LNCaP clone FGC (cell line): ENCODE measurements at places on chromosomes 6 and 20.

- no peak for DNase-seq
These were observed 107.2 kb downstream of the TOX2 start for GRCh38 chr20:44021900-44022299.

DNA sequence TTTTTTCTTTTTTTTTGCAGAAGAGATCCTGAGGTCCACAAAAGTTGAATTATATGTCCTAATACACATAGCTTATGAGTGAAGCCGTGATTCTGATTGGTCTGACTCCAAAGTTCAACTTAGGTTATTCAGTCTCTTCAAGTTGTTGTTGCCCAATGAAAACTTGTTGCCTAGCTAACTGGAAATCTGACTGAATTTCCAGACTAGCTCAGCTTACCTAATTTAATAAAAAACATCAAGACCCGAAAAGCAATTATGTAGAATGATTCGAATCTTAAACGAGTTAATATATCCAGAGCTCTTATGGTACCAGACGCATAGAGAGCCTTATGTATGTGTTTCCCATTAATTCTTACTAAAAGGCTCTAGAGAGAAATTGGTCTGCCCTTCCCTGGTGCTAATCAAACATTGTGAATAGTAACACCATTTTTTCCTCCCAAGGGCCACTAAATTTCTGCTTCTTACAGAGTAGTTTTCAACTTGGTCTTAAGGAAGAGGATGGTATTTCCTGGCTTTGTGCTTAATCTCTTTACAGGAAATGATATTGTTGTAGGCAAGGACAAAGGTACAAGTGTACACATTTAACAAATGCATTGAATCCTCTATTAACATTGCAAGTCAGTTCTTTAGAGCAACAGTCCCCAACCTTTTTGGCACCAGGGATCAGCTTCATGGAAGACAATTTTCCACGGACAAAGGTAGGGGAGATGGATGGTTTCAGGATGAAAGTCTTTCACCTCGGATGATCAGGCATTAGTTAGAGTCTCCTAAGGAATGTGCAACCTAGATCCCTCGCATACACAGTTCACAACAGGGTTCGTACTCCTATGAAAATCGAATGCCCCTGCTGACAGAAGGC lies 107.9 kb downstream of the TSHZ2 start:
- no peak for DNase-seq

DNA sequence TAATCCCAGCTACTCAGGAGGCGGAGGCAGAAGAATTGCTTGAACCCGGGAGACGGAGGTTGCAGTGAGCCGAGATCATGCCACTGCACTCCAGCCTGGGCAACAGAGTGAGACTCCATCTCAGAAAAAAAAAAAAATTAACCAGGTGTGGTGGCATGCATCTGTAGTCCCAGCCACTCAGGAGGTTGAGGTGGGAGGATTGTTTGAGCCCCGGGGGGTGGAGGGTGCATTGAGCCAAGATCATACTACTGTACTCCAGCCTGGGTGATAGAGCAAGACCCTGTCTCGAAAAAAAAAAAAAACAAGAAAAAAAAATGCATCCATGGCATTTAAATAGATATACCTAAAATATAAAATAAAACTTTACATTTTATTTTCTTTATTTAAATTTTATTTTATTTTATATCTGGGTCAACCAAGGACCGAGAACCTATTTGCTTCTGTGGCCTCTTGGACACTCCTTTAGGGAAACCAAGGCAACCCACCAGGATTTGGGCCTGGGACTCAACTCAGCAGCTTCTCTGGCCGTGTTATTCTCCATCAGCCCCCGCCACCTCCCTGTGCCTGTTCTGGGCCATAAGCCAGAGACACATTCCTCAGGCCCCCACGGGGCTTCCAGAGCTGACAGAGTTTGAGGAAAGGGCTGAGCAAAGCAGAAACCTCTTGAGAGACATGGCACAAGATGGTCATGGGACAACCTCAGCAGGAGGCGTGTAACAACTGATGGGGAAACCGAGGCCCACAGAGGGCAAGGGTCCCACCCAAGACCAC lies 6.2 kb downstream of the SNTA1 start:
- no peak for DNase-seq

DNA sequence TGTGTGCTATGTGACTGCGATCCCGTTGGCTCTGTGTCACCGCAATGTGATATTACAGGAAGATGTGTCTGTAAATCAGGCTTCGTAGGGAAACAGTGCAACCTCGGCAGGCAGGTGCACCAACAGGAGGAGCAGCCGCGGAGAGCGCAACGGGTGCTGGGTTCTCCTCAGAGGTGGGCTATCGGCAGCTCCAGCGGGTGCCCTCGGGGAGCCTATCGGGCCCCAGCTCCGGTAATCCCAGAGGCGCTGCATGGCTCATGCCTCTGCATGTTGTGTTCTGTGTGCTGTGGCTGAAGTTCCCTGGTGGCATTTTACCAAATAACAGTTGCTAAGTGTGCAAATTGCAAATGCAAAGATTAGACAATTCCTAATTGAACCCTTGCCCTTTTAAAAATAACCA lies 409.9 kb downstream of the LAMA2 start:
- DNase-seq = no peak

GRCh38 chr6:140563728-140564127 lies 1189.3 kb upstream of the CITED2 start:
- DNase-seq = no peak

- no peak for DNase-seq
These were observed 220.7 kb downstream of the PHF3 start for GRCh38 chr6:63856271-63856670.

- DNase-seq = no peak
These were observed 17.4 kb downstream of the MACROD2 start for GRCh38 chr20:14012671-14013070.

DNA sequence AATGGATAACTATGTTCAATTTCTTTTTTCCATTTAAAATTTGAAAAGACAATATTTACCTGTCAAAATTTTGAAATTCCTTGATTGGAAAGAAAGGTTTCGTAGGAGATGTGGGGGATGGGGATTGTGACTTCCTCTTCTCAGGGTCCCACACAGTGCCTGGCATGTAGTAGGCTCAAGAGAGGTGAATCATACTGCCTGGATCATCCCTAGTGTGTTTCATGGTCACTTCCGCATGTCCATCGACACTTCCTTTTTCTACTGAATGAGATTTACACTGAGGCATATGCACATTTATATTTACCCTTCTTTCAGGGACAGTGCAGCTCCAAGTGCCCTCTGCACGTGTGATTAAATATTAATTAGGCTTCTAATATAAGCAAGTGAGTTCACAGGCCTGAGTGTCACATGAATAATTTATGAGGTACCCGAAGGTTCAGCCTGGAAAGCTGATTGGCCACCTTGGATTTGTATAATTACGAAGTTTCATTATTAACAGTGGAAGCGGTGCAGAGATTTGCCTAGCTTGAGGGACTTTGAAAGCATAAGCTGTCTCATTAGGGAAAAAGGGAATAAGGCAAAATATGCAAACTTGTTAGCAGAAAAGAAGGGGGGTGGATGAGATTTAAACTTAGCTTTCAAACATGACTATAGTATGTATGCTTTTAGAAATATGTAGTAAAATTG lies 177.5 kb upstream of the MMS22L start:
- DNase-seq = no peak

- no peak for DNase-seq
These were observed 1.2 kb downstream of the TREML2 start for GRCh38 chr6:41199552-41200246.

- DNase-seq = no peak
These were observed 23.3 kb downstream of the EDN1 start for GRCh38 chr6:12313306-12313991.

- no peak for DNase-seq
These were observed 13.0 kb downstream of the FOXQ1 start for GRCh38 chr6:1324936-1325335.

DNA sequence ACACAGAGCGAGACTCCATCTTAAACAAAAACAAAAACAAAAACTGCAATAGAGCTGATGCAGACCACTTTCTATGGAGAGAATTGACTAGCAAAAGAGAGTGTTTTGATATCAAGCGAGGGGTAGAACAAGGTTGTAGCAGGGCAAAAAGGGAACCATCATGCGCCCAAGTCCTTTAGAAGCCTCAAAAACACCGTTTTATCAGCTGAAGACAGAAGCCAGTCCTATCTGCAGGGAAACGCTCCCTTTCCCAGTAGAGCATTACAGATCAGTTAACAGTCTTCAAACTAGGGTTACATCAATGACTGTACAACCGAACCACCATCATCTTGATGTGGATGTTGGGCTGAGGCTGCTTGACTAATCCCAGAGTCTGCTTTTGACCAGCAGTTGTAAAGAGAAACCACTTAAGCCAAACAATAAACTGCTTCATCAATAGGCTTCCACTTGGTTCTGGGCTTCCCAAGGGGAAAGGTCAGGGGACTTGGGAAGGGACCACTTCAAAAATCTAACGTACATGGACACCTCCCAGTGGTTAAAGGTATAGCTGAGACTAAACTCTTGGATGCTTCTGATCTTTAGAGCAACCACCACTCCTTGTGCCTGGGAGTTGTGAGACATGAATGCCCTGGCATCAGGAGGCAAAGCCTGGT lies 59.6 kb upstream of the SPDEF start:
- DNase-seq = no peak

GRCh38 chr6:128599036-128599435 lies 78.6 kb upstream of the PTPRK start:
- peak; percentile 73 for DNase-seq

- DNase-seq = no peak
These were observed 151.0 kb downstream of the VEGFA start for GRCh38 chr6:43921039-43921438.

DNA sequence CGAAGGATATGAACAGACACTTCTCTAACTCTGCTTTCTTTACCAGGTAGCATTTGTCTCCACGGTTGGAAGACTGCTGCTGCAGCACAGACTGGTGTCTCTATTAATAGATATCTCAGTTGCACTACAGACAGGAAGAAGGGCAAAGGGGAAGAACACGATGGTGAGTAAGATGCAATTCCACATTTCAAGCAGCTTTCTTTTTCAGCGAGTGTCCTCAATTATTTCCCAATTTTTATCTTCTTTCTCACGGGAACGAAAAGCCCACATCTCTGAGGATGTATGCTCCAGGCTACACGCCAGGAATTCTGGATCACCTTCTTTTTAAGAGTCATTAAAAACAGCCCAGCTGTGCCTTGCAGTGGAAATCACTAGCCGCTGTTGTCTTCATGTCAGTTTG lies 311.6 kb upstream of the ECI2 start:
- DNase-seq = no peak

DNA sequence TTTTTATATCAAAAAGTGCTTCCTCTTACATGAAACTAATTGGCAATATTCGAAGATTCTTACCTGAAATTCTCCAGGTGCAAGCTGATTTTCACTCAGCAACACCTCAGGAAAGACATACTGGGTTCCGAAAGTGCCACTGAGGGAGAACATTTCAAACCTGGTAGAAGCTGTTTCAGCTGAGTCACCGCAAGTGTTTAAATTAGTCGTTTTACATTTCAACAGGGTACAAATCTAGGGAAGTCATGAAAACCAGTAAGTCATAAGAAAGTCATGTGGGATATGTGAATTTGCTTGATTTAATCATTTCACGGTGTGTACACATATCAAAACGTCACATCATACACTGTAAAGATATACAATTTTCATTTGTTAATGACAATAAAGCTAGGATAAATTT lies 25.3 kb upstream of the TAAR1 start:
- no peak for DNase-seq

DNA sequence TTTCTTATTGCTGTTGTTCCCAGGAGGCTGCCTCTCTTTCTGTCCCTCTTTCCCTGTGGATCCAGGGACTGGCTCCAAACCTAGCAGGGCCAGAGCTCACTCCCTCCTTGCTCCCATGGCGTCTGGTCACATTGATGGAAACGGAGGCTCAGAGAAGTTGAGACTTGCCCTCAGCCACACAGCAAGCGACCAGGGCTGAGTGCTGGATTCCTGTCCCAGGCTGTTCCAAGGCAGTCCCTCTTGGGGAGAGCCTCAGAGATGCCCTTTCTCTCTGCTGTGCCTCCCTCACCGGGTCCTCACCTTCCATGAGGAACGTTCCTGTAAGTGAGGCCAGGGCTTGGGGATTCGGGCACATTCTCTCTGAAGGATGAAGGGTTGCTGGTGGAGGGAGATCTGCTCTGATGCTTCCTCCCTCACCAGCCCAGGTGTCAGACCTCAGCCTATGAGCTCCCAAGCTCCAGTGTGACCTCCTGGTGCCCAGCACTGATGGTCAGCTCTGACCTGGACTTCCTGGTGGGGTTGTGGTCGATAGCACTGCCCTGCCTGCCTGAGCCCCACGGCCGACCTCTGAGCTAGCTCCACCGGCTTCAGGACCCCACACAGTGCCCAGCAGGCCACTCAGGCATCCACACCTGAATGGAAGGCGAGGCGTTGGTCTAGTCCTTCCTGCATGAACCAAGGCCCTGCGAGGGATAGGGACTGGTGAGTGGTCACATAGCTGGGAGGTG lies 26.8 kb downstream of the SUN5 start:
- no peak for DNase-seq

DNA sequence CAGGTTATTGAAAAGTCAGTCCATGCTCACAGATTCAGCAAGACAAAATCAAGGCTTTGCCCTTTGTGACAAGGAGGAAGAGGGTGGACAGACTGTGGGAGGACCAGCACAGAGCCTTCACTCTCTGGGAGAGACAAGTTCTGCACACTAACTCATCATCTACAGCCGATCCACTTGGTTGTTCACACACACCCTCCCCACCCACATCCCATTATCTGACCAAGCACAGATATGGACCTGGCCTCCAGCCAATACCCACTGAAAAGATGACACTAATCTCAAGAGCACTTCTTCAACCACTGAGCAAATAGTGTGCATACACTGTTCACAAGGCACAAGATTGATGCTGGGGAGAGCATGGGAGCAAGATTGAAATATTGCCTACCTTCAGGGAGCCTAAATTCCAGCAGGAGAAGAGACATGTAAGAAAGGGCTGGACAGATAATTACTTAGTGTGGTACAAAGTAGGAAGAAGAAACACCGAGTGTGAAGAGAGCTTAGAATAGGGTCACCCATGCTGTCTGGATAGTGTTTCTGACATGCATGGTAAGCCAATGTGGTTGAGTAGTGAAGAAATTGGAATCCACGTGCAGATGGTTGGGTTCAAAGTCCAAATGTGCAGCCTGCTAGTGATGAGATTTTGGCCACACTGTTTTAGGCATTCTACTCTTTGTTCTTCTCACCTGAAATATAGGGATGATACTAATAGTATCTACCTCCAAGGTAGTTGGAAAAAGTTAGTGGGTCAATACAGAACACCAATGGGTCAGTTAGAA lies 21.7 kb upstream of the IL17A start:
- no peak for DNase-seq

GRCh38 chr20:22088882-22089281 lies 383.4 kb downstream of the PAX1 start:
- no peak for DNase-seq

- DNase-seq = no peak
These were observed 142.0 kb downstream of the UST start for GRCh38 chr6:148888856-148889255.

DNA sequence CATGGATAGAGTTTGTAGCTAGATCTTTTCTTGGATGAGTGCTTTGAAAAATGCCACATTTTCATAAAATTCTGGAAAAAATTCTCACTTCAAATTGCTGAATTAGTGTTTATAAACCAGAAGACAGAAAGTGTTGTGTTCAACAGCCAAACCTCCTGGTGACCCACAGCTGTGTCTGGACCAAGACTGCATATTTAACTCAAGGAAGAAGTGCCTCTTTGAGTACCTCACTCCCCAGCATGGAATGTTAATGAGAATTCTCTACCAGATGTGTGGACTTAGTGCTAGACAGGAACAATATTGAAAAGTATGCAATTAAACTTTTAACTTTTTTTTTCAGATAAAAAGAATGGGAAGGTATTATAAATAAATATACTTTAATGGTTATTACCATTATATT lies 609.3 kb downstream of the COL12A1 start:
- no peak for DNase-seq
